ENCODE measurements at places on chromosomes 16 and 17.

DNA sequence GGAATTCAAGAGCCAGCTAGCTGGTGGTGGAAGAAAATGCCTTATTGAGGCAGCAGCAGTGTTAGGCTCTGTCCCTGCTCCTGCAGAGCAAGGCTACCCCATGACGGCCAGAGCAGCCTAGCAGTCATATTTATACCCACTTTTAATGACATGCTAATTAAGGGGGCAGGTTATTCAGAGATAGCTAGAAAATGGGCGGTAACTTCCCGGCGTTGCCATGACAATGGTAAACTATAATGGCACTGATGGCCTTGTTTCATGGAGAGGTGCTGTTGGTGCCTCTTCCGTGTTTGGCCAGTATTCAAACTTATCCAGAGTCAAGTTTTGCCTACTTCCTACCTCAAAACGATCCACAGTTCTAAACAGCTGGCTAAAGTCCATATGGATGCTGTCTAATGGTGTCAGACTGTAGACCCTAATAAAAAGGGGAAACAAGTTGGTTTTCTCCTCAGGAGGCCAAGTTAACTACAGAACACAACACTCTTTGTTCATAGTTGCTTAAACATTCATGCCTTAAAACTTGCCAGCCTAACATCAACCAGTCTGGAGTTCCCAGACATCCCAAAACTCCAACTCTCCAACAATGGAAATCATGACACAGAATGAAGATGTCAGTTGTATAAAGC is 3.7 kb upstream of the SCNN1B start:
- no peak for DNase-seq

GRCh38 chr17:68326681-68327080 is 35.4 kb downstream of the ARSG start:
- DNase-seq = no peak

GRCh38 chr16:73171380-73171779 is 123.5 kb upstream of the ZFHX3 start:
- DNase-seq = no peak

DNA sequence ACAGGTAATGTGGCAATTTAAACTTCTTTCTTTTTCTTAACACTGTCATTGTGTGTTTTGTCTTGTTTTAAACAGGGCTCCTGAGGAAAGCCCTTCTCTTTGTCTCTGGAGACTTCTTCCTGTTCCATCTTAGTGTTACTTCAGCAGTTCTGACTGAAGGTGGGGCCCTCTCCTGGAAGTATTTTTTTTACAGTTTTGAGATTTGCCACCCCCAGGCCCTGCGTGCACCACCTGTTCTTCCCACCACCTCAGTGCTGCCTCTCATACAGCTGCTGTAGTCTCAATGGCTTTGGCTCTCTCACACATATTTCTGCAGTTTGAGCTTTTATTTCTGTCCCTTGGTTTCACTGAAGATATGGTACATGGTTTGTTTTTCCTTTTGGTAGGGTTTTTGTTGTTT is 52.5 kb upstream of the ALDH3A1 start:
- DNase-seq = no peak

GRCh38 chr17:77372444-77373298 is 231.9 kb downstream of the SEC14L1 start:
- DNase-seq = no peak

- no peak for DNase-seq
These were observed 20.5 kb downstream of the CDC42EP4 start for GRCh38 chr17:73291260-73291801.

DNA sequence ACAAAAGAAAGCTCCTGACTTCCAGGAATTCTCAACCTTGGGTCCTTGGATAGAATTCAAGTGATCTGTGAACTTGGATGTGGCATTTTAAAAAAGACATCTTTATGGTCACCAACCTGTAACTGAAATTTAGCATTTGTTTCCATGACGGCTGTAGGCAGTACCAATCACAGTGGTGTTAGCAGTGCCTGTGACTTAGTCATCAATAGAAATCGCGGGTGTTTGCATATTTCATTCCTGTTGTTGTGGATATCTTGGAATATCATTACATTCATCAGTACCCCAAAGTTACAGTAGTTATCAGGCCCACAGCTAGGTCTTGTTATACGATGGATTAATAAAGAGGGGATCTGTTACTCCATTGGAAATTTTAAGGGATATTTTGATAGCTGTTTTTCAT is 81.6 kb downstream of the CMIP start:
- no peak for DNase-seq

- DNase-seq = no peak
These were observed 2.2 kb downstream of the IRX3 start for GRCh38 chr16:54284319-54284930.

GRCh38 chr16:66717112-66717675 is 20.7 kb upstream of the CMTM4 start:
- no peak for DNase-seq

DNA sequence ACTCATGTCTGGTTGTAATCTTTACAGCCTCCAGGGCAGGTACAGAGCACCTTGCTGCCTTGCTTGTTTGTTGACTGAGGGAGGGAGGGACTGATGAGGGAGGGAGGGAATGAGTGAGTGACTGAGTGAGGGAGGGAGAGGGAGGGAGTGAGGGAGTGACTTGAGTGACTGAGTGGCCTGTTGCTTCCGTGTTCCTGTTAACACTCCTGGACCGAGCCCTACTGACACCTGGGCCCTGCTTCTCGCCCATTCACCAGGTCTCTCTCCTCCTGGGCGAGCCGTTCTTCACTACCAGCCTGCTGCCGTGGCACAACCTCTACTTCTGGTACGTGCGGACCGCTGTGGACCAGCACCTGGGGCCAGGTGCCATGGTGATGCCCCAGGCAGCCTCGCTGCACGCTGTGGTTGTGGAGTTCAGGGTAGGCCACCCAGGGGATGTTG is 41.2 kb downstream of the PRMT7 start:
- DNase-seq = no peak

Data from activated CD4-positive, alpha-beta T cell treated with anti-CD3 and anti-CD28 coated beads for 1 hour (primary cell).